Muscle of arm (tissue), 14 donors: ENCODE measurements at places on chromosomes 4 and X. TPM values are rescaled to one million over a fixed set of nuclear protein-coding genes. Genes with fewer than 3 reads are reported as not detected.

The SYNPO2 gene
- 107 TPM for polyA plus RNA-seq

GRCh38 chr4:76779740-76780459 lies 118.0 kb downstream of the SOWAHB start:
- no peak for DNase-seq

- no peak for DNase-seq
Measured at GRCh38 chrX:20320461-20321159, 53.9 kb upstream of the RPS6KA3 start.

GRCh38 chr4:132395561-132395960 lies 753.5 kb upstream of the PCDH10 start:
- no peak for DNase-seq

- no peak for DNase-seq
Measured at GRCh38 chrX:151515237-151515636, 48.2 kb upstream of the PASD1 start.

DNA sequence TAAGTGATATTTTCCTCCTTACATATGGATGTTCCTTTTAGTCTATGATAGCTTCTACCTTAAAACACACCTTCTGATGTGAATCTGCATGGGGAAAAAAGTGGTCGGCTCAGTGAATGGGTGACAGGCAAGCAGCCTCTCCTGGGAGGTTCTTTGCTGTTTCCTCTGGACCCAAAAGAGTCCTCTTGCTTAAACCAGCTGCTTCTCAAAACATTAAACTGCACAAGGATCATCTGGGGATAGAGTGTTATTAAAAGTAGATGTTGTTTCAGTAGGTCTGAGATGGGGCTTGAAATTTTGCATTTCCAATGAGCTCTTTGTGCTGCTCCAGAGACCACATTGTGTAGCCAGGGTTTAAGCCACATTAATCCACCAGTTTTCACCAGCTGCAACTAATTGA lies 452.9 kb downstream of the IL1RAPL1 start:
- no peak for DNase-seq

DNA sequence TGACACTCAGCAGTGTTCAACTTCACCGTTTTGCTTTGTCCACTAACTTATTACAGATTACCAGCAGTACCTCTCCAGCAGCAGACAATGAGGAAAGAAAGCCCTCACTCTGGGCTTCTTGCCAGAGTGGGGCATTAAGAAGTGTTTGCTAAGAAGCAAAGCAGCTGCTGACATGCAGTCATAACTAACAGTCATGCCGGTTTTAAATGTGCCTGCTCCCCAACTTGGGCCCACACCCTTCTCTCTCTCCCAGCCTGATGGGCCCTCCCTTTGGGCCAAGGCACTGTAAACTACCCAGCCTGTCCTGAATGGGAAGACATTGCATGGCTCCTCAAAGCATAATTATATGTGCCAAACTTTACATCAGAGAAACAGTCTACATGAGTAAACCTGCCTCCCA lies 54.6 kb upstream of the HHIP start:
- peak; percentile 4 for DNase-seq

The GYG2 gene
- 4.1 TPM for polyA plus RNA-seq

DNA sequence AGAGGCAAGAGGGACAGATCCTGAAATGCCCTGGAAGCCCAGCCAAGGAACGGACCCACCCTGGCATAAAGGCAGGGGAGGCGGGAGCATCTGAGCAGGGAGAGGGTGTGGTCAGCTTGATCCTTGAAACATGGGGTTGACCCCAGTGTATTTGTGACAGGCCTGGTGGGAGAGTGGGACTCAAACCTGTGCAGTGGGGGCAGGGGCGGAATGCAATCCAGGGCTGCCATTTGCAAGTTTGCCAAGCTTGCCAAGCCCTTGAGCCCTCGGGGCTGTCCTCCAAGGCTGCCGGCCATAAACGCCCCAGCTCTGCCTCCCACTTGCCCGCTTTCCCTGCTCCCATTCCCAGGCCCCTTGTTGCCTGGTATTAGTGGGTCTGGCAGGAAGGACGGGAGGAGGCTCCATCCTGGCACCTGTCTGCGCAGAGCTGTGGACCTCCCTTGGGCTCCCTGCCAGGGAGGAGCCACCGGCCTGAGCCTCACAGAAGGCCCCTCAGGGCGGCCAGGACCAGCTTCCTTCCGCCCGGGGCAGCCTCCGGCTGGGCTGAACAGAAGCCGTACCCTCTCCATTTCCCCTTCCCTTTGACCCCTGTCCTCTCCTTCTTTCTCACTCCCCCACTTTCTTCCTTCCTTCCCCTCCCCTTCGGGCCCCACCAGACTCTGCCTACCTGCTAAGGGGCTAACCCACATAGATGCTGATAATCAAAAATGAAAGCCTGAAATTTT lies 661 bp downstream of the S100P start:
- DNase-seq, result no peak
